Activated naive CD4-positive, alpha-beta T cell treated with anti-CD3 and anti-CD28 coated beads, Interleukin-2, amount 50 U/mL, for 16 hours (primary cell): ENCODE measurements at places on chromosomes 16 and 17.

GRCh38 chr16:12896562-12896961 lies 4.8 kb upstream of the SHISA9 start:
- DNase-seq = no peak

- DNase-seq = no peak
Observed at GRCh38 chr16:56919099-56919800, 12.7 kb upstream of the HERPUD1 start.

DNA sequence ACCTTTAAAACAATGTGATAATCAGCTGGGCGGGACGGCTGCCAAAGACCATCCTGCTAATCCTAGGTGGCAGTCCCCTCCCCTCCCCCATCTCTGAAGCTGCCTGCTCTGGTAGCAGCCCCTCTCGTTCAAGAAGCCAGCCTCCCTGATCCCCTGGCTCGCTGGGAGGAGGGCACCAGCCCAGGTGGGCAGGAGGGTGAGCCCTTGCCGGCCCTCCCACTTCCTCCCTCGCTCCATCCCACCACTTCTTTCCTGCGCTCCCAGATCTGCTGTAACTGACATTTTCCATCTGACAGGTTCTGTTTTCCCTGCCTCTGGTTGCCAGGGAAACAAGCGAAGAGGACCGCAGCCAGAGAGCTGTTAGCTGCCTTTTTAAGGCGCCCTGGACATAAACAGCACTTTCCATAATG lies 155.7 kb upstream of the TNRC6C start:
- DNase-seq = no peak

DNA sequence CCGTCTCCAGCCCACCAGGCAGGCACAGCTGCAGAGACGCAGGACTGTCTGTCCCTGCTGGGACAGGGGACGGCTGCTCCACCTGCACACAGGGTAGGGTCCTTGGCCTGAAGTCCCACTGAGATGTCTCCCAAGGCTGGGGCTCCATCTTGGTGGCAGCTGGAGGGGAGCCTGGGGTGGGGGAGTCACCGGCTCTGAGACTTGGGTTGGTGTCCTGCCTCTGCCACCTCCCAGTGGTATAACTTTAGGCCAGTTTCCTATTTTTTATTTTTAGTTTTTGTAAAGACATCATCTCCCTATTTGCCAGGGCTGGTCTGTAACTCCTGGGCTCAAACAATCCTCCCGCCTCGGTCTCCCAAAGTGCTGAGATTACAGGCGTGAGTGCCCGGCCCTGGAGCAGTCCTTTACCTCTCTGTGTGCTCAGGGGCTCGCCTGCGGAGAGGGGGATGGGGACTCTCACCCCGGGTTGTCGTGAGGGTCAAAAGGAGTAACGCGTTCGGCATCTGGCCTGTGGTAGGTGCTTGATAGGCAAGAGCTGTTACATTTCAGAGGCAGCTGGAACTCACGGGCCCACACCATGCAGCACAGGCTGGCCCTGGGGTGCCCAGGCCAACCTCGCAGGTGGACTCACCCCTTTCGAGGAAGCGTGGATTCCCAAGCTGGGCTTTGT lies 46.6 kb upstream of the DOC2B start:
- DNase-seq = no peak

DNA sequence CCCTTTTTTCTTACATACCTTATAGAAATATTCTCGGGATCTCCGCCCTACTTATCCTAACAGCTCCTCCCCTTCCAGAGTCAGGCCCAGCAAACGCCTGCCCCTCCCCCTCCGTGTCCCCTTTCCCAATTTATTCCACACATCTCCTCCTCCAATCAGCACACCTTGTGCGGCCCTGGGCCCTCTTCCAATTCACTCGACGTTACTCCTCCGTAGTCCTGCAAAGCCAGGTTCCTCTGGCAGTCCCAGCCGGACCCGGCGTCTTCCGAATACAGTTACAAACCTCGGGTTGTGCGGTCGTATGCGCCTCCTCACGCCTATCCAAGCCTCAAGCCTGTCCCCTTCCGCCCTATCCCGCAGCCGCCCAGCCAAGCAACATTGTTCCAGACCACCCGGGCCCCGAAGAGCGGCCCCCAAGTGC lies 677 bp downstream of the CBX1 start:
- peak; percentile 16 for DNase-seq

GRCh38 chr16:86514481-86515376 lies 4.4 kb downstream of the FOXF1 start:
- DNase-seq = no peak

DNA sequence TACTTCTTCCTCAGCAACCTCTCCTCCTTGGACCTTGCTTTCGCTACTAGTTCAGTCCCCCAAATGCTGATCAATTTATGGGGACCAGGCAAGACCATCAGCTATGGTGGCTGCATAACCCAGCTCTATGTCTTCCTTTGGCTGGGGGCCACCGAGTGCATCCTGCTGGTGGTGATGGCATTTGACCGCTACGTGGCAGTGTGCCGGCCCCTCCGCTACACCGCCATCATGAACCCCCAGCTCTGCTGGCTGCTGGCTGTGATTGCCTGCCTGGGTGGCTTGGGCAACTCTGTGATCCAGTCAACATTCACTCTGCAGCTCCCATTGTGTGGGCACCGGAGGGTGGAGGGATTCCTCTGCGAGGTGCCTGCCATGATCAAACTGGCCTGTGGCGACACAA lies 429 bp downstream of the OR2C1 start:
- DNase-seq = no peak

DNA sequence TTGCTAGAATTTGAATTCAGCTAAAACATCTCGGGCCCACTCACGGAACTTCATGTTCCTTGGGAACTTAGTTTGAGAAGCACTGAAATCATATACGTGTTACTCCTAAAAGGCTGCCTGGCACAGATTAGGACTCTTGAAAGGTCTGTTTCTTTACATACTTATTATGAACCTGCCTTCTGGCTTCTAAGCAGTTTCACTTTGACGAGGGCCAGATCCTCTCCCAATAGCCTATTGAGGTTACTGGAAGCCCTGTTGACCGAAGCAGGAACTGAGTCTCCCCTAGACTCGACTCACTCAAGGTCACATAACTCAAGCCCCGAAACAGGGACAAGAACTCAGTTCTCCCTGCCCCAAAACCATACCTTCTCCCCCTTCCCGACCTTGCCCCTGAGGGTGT lies 121.9 kb upstream of the PLCG2 start:
- DNase-seq = no peak
